ENCODE measurements at places on chromosomes 1 and 21.
A peak's percentile ranks its signal among the peaks of the same experiment; 100 is the strongest.

DNA sequence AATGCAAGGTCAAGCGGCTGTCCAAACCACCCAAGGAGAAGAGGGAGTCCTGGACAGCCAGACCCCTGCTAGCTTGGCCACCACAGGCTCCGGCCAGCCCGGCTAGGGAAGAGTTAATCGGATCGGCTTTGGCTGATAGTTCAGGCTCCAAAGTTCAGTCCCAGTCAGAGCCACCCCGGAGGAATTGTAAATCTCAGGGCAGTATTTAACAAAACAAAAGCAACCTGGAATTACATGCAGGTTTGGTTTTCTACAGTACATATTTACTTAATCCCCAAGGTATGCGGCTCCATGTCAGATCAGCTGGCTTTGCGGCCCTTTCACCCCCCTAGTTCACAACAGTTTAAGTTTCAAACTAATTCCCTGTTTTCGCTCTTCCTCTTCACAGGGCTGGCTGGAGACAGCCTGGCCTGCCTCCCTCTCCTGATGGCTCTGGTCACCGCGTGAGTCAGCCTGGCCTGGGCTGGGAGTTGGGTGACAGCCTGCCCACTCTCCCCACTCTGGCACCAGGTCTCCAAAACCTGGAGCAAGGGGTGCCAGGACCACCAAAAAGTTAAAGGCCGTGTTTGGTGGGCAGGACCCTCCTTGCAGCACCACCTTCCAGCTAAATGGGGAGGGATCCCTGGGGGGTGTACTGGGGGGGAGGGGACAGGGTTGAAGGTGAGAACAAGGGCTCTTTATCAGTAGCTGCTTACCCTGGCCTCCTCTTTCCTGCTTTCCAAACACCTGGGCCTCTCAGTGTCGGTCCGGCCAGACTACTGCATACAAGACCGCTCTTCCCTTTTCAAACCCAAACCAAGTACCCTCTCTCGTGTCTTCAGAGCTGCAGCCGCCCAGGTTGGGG is 1.9 kb downstream of the DHRS3 start:
- peak overlapping the region; percentile 74 for H3K4me3 ChIP-seq
- H3K36me3 ChIP-seq, result no peaks in the 10 kb centered on the region
- peaks cover 36% of the 10 kb centered on the region for H3K4me1 ChIP-seq
- no peak for DNase-seq
- H3K27ac ChIP-seq, result peak overlapping the region; percentile 45

GRCh38 chr1:119347858-119348257 is 20.7 kb upstream of the HAO2 start:
- H3K36me3 ChIP-seq, result no peaks in the 10 kb centered on the region
- no peaks in the 10 kb centered on the region for H3K27me3 ChIP-seq
- H3K4me1 ChIP-seq, result no peaks in the 10 kb centered on the region
- peak; percentile 7 for DNase-seq

GRCh38 chr1:178434899-178435435 is 61.8 kb downstream of the CLEC20A start:
- no peaks in the 10 kb centered on the region for H3K27me3 ChIP-seq
- DNase-seq, result no peak
- H3K27ac ChIP-seq, result no peak overlapping the region
- H3K4me3 ChIP-seq, result no peak overlapping the region
- H3K4me1 ChIP-seq, result no peaks in the 10 kb centered on the region

GRCh38 chr1:148309940-148310500 is 157.9 kb upstream of the NBPF11 start:
- H3K27ac ChIP-seq, result no peak overlapping the region
- peak overlapping the region; percentile 38 for H3K4me3 ChIP-seq
- H3K27me3 ChIP-seq, result peaks cover 30% of the 10 kb centered on the region
- DNase-seq, result no peak

GRCh38 chr1:50936321-50936720 is 23.7 kb downstream of the FAF1 start:
- no peak overlapping the region for H3K4me3 ChIP-seq
- H3K4me1 ChIP-seq, result no peaks in the 10 kb centered on the region
- no peaks in the 10 kb centered on the region for H3K36me3 ChIP-seq
- DNase-seq, result no peak

DNA sequence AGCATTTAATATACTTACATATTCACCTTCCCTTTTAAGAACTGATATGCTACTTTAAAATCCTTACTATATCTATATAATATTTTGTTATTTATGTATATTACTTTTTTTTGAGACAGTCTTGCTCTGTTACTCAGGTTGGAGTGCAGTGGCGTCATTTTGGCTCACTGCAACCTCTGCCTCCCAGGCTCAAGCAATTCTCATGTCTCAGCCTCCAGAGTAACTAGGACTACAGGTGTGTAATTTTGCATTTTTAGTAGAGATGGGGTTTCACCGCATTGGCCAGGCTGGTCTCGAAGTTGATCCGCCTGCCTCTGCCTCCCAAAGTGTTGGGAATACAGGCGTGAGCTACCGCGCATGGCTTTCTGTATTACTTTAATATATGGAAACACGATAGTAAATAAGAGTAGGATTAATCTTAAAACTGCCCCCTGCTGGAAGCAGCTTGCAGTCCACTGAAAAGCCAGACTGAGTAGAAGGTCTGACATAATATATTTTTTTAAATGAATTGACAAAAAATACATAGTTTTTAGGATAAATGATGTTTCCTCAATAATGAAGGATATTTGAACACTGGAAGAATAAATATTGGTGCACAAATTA is 24.4 kb downstream of the RCAN3 start:
- H3K36me3 ChIP-seq, result no peaks in the 10 kb centered on the region
- H3K4me1 ChIP-seq, result no peaks in the 10 kb centered on the region
- no peak overlapping the region for H3K4me3 ChIP-seq
- DNase-seq, result no peak
- H3K27ac ChIP-seq, result no peak overlapping the region
- no peaks in the 10 kb centered on the region for H3K27me3 ChIP-seq

- H3K27ac ChIP-seq, result no peak overlapping the region
- H3K27me3 ChIP-seq, result no peaks in the 10 kb centered on the region
- peak; percentile 61 for DNase-seq
- no peak overlapping the region for H3K4me3 ChIP-seq
- H3K36me3 ChIP-seq, result no peaks in the 10 kb centered on the region
Measured at GRCh38 chr1:234933475-234933874, 195.2 kb downstream of the TOMM20 start.

DNA sequence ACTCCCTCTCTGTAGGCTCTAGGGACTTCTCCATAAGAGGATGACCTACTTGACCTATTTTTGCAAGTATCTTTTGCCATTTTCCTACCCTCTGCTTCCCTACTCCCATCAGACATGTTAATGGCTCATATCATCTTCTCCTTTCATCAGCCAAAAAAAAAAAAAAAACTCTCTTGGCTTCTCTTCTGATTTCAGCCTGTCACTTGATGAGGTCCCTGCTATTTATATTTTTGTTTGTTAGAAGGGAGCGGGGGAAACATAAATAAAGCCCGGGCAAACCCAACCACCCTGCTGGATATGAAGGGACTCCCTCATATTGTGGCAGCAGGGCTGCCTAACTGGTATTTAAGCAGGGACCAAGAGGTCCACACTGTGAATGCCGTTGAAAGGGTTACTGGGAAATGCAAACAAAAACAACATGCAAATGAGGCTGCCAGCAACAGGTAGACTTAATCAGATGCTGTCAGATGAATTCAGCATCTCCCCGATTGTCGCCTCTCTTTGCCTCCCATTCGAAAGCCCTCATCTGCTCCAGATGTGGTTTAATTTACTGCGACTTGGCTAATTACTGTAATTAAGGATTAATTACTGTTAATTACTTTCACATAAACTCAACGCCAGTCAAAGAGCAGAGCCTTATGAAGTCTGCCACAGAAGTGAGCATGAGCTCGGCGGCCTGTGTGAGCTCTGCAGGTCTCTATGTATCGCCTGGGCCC is 172.3 kb downstream of the PBX1 start:
- H3K4me3 ChIP-seq, result no peak overlapping the region
- DNase-seq, result no peak
- H3K27ac ChIP-seq, result no peak overlapping the region
- H3K4me1 ChIP-seq, result peaks cover 17% of the 10 kb centered on the region
- no peaks in the 10 kb centered on the region for H3K36me3 ChIP-seq

DNA sequence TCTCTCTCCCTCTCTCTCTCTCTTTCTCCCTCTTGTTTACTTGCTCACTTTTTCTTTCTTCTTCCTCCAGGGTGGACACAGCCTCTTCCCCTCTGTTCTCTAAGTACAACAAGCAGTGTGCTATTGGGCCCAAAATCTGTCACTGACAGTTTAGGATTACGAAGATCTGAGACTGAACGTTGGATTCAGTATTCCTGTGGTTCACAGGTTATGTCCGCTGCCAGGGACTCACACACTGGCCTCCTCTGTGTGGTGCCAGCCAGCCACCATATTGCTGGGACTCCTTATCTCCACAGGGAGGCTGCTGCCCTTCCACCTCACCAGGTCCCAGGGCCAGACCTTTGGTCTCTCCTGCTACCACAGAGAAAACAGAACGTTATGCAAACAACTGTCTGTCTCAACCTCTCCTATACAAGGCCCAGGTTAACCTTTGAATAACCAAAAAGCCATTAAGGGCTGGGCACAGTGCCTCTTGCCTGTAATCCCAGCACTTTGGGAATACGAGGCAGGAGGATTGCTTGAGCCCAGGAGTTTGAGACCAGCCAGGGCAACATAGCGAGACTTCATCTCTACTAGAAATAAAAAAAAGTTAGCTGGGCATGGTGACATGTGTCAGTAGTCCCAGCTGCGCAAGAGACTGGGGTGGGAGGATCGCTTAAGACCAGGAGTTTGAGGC is 171.9 kb upstream of the RAB4A start:
- H3K27me3 ChIP-seq, result peaks cover 2% of the 10 kb centered on the region
- DNase-seq, result no peak
- no peaks in the 10 kb centered on the region for H3K4me1 ChIP-seq
- no peaks in the 10 kb centered on the region for H3K36me3 ChIP-seq

DNA sequence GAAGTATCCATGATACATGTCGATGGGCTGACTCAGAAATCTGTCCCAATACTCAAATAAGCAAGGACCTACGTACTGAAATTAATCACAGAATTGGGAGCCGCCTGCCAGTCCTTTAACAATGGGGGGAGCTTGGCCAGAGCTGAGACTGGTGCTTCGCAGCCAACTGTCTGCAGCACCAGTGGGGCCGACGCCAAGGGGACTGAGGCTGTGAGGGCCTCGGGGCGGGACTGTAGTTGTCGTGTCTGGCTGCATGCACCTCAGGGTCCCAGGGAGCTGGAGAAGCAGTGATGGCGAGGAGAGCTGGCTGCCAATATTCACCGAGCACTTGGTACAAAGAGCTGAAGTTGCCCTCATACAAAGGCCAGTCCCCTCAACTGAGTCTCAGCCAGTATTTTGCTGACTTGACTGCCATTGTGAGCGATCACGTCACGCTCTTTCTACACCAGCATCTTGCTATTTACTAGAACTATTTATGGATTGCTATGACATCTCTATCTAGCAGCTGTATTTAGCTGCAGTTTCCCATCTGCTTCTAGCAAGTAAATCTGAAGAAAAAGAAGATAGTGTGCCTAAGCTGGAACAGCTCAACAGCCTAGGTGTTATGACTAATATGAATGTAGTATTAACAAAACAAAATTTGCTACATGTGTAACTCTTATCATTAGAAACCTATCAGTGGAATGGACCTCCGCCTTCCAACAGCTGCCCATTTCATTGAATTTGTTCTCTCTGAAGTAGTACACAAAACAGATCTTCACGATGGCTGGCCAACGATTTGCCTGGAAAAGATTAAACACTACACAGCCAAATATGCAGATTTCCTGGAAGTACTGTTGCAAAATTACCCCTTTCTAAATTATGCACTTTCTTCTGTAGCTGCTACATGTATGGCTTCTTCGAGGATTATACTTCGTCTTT is 29.1 kb downstream of the EVI5 start:
- no peaks in the 10 kb centered on the region for H3K27me3 ChIP-seq
- peak; percentile 74 for DNase-seq
- H3K36me3 ChIP-seq, result no peaks in the 10 kb centered on the region
- H3K27ac ChIP-seq, result no peak overlapping the region

All from astrocyte (in vitro differentiated cells and primary cell).